ENCODE measurements at places on chromosomes 13 and 19.

GRCh38 chr19:18392417-18392816 is 5.0 kb downstream of the LRRC25 start:
- peak; percentile 75 for DNase-seq

- no peak for DNase-seq
These were observed 43.8 kb upstream of the USP29 start for GRCh38 chr19:57075801-57076492.

DNA sequence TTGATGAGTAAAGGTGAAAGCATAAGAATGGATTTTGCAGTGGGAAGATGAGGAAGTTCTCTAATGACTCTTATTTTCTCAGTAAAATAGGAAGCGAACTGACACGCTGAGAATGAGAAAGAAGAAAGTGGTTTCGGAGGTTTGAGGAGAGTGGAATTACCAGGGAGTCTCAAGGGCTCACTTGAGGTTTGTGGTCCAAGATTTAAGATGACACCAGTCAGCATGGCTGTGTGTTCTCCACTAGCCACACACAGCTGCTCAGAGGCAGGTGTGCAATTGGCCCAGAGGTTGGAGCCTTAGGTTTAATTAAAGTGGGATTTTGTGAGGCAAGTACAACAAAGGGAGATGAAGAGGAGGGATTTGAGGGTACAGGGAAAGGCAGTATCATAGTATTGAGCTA is 99.6 kb upstream of the NBEA start:
- DNase-seq, result no peak

GRCh38 chr19:41588497-41589209 is 12.7 kb downstream of the CEACAM21 start:
- no peak for DNase-seq

DNA sequence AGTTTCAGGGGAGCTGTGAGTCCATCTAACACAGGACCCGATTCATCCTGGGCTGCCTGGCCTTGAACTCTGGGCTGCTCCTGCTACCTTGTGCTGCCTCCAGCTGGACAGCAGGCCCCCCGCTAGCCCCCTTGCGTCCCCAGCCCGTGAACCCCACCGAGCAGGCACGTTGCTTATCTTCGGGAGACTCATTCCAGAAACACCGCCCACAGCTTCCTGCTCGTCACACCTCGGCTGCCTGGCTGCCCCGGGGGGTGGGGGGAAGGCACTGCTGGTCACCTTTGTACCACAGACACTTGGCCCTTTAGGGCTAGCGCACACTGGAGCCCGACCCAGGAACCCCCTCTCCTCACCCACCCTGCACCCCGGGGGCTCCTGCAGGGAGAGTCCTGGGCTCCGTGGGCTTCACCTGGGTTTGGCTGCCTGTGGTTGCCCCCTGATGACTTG is 48.1 kb downstream of the CRTC1 start:
- DNase-seq, result no peak

DNA sequence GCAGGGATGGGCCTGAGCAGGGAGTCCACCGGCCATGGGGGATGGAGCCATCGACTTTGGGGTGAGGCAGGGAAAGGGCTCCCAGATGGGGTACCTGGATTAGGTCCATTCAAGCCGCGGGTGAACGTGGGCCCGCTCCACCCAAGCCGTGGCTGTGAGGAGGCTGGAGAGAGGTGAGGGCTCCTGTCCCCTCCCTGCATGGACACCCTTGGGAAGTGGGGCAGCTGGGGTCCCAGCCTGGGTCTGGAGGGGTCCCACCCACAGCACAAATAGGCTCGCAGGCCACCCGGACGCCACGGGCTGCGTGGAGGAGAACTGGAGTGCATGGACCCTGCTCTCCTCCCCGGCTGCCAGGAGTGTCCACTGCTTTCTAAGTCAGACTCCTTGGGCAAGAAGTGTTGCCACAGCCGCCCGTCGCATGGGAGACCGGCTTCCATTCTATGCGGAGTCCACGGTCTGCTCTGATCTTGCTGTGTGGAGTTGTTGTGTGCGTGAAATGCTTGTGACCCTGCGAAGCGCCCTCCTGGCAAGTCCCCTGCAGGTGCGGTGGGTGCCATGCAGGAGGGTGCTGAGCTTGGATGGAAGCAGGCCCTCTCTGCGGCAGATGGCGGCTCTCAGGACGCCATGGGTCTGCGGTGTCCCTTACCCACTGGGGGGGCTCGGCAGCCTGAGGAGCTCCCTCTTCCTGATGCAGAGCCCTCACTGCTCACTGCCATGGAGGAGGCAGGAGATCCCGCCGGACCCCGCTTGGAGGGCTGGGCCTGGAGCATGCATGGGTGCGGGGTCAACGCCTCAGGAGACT is 2.0 kb downstream of the DAZAP1 start:
- DNase-seq, result no peak

DNA sequence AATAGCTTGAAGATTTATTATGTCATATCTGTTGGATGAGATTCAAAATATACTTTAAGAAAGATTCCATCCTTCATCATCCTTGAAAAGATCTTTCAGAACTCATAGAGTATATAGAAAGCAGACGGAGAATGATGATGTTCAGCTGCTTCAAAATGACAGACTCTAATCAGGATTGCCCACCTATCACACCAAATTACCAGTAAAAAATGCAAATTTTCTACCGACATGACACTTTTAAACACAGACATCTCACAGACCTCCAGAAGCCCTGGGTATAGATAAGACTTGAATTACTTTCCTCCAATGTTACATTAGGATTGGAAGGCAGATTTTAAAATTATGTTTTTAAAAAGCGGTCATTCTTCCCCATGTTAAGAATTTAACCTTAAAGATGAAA is 235.5 kb downstream of the GPC6 start:
- no peak for DNase-seq

All from CD4-positive, alpha-beta T cell treated with Interleukin-4 for 1 hour (primary cell).